NCI-H2171 treated with DMSO at 0.1 percent for 48 hours (cell line): ENCODE measurements at places on chromosomes 5 and 9.

- no peak for DNase-seq
These were observed 362.9 kb downstream of the ARRDC3 start for GRCh38 chr5:91020065-91020800.

GRCh38 chr5:135861641-135862040, 27.2 kb downstream of the SLC25A48 start:
- no peak for DNase-seq

DNA sequence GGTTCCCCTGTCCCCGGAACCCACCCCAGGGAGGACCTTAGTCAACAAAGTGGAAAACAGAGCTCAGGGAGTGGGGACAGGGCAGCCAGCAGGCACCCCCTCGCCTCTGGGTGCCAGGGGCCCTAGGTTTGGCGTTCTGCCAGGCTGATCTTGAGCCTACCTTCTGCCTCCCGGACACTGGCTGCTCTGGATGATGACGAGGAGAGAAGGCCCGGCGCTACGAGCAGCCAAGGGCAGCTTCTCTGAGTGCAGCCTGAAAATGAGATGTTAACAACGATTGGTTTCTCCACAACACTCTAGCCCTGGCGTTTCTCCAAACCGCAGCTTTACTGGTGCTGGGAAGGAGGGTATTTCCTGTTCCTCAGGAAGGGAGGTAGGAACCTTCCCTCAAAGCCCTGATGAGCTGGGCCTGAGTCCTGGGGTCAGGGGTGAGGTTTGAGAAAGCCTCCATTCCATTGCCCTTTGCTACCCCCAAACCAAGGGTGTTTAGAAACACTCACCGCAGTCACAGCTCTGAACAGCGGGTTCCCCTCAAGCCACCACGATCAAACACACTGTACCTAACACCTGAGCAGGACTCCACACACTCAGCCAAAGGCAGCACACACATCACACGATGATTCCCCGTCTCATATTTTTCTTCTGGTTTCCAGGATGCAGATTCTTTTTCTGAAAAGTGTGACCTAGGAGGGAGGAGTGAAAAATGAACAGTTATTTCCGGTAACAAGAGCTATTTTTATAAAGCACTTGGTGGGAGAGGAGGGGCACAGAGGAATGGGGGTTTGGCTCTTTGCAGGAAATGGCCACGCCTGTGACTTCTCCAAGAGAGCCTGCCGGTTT, at the start of gene STING1:
Gene STING1, minus strand, starts transcription at position 709 of the 840 bp plus-strand sequence. CDS start 1,054 bp downstream, outside the sequence.
- DNase-seq: peak; percentile 60

- no peak for DNase-seq
These were observed 5.0 kb upstream of the TOR1A start for GRCh38 chr9:129828969-129829368.

DNA sequence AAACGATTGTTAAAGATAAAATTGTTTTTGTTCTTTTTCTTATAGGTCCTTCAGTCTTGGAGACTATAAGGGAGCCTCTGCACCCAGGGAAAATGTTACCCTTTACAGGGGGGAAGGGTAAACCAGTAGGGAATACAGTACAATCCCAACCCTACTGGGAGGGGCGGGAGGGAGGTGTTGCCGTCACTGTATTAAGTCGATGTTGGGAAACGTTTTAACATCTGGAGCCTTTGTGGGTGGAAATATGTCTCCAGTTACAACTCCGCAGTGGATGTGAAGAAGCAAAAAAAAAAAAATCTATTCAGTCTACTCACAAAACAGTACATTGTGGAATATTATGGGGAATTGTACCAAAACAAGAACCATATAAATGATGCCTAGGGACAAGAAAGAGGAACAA, 47.2 kb upstream of the FCHO2 start:
- DNase-seq: peak; percentile 5

- DNase-seq: no peak
These were observed 5.5 kb upstream of the TNIP1 start for GRCh38 chr5:151086192-151086869.

DNA sequence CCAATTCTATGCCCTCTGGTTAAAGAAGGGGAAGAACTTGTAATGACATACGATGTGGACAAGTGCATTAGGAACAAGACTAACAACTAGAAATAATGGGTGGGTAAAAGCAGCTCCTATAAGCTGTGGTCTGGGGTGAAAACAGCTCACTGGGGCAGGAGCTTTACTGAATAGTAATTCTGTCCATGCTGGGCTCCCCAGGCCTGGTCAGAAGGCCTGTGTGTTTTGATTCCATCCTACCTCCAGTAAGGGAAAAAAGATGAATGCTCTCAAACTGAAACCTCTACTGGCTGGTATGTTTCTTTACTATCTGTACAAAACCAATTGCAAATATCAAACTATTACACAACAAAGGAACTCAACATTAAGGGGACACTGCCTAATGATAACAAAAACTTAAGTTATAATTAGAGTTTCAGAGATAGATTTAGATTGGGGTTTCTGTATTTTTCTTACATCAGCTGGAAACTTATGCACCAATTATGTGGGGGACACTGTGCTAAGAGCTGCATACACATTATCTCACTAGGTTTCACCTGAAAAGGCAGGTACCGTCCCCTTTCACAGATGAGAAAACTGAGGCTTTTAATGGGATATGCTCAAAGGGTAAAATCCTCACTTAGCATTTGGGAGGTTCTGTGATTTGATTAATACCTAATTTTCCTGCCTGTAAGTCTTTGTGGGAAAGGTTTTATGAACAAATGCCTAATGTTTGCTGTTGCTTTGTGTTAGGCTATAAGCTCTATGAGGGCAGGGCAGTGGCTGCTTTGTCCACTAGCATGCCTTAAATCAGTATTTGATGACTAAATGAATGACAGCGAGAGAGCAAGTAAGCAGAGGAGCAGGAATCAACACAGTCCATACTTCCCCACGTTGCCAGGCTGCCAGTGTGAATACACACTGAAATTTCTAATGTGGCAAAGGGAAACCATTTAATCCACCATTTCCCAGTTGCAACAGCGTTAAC, 53.6 kb downstream of the ELL2 start:
- no peak for DNase-seq

- DNase-seq: no peak
These were observed 131.2 kb upstream of the KLF4 start for GRCh38 chr9:107620801-107621200.

DNA sequence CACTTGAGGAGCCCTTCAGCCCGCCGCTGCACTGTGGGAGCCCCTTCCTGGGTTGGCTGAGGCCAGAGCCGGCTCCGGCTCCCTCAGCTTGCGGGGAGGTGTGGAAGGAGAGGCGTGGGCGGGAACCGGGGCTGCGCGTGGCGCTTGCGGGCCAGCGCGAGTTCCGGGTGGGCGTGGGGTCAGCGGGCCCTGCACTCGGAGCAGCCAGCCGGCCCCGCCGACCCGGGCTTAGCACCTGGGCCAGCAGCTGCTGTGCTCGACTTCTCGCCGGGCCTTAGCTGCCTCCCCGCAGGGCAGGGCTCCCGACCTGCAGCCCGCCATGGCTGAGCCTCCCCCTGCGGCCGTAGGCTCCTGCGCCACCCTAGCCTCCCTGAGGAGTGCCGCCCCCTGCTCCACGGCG, 6.2 kb upstream of the SHB start:
- DNase-seq: no peak

DNA sequence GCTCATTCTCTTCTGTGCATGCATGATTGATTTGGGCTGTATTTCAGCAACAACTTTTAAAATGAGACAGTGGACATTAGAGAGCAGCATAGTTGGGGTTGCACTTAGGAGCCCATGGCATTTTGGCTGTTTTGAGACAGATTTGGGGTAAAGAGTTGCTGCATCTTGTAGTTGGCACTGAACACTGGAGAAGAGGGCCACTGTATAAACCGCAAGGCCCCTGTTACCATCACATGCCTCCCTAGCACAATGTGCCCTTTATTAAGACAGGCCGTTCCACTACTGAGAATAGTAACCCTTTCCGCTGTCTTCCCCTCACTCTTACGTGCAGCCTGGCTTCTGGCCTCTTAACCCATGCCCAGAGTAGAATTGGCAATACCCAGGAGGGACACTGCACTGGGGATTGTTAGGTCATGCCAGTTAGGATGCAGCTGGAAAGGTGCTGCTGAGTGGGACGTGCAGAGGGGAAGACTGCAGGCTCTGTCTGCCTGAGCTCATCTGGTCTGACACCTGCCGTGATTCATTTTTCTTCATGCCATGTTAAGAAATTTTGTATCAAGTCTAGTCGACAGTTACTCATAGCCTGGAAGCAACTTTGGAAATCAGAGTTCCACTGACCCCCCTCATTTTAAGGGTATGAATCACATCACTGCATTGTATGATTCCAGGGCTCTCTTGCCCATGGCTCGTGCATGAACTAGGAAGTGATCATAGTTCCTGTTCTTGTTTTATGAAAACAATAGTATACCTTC, 146.9 kb upstream of the DMRT1 start:
- DNase-seq: no peak

DNA sequence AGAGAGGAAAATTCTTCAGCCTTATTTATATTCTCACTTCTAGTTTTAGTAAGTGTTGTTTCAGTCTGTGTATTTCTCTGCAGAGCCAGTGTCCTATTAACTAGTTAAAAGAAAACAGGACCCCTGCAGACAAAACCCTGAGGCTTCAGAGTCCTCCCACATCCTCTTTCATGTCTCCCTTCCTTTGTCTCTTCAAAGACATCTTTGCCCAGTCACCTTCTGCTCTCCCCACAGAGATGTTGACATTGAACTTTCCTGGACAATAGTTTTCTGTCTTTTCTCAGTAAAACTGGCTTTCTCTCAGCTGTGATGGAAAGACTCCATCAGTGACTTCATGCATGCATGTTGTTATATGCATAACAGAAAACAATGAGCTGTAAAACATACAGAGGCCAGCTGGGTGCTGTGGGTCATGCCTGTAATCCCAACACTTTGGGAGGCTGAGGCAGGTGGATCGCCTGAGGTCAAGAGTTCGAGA, 20.2 kb downstream of the GRAMD2B start:
- no peak for DNase-seq

- no peak for DNase-seq
These were observed 181.2 kb downstream of the GLIS3 start for GRCh38 chr9:4118666-4119065.

DNA sequence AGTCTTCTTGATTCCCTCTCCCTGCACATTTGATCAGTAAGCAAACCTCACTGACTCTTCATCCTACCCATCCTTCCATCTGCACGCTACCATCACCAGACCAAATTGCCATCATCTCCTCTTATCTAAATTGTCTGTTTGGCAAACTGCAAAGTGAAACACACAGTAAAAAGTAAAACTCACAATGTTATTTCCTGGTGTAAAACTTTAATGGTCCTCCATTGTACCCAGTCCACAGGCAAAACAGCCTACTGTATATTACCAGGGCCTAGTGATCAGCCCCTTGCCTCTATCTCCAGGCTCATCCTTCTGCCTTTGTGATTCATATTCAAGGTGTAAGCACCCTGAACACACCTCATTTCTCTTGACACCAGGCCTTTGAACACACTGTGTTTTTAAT, 83.3 kb upstream of the GPR151 start:
- DNase-seq: no peak

DNA sequence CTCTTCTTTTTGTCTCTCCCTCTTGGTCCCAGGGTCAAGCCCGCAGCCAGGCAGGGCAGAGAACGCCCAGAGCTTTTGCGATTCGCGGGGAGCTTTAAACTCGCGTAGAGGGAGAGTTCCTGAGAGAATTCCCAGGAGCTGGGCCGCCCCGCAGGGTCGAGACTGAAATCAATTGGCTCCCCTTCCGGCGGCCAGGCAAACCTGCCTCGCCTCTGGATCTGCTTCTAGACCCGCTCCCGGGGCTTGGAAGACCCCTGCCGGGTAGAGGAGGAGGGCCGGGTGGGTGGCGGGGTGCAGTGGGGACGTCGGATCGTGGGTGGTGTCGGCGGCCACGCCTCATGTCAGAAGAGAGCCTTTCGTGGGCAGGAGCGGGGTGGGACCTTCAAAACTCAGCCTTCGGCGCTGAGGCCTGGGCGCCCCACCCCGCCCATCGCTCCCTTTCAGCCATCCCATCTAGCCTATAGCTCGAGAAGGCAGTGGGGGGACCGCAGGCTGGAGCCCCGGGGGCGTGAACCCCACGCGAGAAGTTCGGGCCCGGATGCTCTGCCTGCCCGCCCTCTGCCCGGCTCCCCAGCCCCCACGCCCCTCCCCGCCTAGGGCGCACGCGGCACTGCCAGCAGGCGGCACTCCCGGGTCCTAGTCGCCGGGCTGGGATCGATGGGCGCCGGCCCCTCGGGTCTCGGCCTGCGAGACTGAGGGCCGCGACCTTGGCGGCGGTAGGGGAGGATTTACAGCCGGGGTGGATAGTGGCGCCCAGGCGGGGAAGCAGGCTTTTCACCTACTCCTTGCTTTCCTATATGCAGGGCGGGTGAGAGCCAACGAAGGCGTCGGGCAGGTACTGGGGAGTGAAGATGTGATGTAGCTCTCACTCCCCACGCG, 6.1 kb downstream of the PRDM6 start:
- DNase-seq: no peak

DNA sequence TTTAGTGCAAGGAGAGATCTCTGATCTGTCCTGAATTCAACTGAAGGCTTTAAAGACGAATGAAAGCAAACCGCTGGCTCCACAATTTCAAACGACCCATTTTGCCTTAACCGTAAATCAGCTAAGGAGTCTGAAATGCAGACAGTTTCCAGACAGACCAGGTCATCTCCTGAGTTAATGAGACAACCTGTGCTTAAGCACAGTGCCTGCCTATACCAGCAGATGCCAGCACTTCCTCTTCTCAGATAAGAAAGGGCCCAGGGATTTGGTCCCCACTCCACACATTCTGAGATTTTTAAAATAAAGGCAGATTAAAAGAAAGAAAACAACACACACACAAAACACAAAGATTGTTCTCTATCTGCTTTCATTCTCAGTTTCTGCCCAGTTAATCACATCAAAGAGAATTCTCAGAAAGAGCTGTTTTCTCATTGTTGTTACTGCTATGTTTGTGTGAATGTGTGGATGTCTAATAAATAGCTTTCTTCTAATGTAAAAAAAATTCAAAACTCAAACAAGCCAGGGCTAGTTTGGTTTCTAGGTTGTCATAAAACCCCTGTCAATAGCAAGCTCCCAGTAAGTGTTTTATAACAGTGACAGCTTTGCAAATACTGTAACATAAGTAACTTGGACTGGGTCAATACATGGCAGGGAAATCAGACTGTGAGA, 157.7 kb upstream of the SLC24A2 start:
- peak; percentile 2 for DNase-seq

- DNase-seq: no peak
These were observed 8.9 kb downstream of the MTRR start for GRCh38 chr5:7877851-7878250.

DNA sequence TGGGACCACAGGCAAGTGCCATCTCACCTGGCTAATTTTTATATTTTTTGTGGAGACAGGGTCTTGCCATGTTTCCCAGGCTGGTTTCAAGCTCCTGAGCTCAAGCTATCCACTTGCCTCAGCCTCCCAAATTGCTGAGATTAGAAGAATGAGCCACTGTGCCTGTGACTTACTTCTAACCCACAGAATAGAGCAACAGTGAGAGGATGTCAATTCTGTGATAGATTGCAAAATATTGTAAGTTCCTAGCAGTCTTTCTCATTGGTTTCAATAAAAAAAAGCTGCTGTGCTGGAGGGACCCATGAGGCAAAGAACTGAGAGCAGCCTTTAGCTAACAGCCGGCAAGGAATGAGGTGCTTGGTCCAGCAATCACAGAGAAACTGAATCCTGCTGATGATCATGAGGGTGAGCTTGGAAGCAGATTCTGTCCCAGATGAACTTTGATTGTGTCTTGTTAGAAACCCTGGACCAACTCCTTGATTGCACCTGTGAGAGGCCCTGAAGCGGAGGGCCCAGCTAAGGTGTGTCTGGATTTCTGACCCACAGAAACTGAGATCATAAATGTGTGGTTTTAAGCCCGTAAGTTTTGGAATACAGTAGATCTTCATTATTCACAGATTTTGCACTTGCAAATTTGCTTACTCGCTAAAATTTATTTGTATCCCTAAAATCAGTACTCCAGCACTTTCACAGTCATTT, 149.7 kb downstream of the GCNT1 start:
- no peak for DNase-seq
